ENCODE measurements at places on chromosomes 2 and 18. TPM values are rescaled to one million over a fixed set of nuclear protein-coding genes. Genes with fewer than 3 reads are reported as not detected.

DNA sequence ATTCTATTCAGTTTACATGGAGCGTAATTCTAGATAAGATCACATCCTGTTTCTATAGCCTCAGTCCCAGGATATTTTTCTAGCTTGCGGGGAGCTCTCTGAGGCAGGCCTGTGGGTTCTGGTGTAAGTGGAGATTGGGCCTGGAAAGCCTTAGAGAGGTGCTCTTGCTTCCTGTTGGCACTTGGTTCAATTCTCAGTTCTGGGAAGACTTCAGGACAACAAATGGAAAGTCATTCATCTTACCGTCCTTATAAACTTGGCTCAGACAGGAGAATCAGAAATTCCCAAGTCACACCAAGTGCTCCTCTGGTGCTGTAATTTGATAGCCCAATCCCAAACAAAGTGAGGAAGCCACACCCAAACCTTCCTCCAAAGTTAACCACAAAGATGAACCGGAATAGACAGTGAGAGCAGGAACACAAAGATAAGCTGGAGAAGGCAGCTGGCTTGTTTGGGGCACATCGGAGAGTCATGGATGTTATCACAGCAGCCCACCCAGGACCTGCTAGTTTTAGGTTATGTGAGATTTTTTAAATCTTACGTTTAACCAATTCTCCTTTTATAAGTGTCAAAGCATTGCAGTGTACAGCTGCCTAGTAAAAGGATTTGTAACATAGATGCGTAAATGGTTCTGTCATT lies 144.3 kb upstream of the MAP3K20 start:
- no peak for DNase-seq

DNA sequence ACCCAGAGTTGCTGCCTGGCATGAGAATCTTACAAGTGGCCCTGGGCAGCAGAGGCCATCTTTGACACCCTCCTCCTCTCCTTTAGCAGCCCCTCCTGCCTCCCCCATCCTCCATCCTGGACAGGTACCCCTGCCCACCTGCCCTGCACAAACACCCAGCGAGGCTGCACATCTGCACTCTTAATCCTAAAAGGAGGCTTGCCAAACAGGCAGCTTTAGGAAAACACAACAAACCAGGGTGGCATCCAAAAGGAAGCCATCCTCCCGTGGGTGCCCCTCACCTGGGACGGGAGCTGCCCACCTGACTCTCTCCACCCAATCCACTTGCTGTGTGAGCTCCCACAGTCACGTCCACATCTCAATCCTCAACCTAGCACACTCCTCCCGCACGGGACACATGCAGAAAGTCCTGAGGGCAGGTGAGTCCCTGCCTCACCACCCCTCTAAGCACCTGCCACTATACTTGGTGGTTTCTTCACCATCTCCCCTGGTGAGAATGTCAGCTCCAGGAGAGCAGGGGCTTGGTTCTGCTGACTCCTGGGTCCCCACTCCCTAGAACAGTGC lies 5.8 kb downstream of the BIN1 start:
- no peak for DNase-seq

DNA sequence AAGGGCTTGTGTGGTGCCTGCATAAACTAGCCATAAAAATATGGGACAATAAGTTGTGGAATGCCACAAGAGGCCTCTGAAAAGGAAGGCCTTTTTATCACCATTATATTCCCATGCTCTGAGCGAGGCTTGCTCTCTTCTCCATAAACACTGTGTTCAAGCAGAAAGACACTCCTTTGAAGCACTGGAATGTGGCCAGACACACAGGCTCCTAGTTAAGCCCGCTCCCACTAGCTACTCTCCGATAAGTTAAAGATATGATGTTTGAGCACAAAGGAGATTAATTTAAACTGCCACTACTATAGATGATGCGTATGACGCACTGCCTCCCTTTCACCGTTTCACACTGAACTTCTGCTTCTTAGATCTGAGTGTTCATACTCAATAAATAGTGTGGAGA lies 188.7 kb upstream of the TWIST2 start:
- DNase-seq = no peak

DNA sequence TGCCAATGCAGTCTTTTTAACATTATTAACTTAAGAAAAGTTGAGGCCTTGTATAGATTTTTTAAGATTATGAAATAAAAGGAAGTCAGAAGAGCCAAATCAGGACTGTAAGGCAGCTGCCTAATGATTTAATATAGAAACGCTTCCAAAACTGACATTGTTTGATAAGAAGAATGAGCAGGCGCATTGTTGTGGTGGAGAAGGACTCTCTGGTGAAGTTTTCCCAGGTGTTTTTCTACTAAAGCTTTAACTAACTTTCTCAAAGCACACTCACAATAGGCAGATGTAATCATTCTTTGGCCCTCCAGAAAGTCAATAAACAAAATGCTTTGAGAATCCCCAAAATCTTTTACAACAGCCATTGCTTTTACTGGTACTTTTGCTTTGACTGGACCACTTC lies 288.6 kb upstream of the FIGN start:
- no peak for DNase-seq

Gene CYBRD1
- total RNA-seq = 63.1 TPM

Gene SLC23A3
- 1.0 TPM for total RNA-seq

Data from renal cortical epithelial cell (primary cell).